Stimulated activated CD8-positive, alpha-beta memory T cell treated with anti-CD3 and anti-CD28 coated beads, Interleukin-4, amount 100 ng/mL, for 1 hour (primary cell): ENCODE measurements at places on chromosomes 6 and 20.

DNA sequence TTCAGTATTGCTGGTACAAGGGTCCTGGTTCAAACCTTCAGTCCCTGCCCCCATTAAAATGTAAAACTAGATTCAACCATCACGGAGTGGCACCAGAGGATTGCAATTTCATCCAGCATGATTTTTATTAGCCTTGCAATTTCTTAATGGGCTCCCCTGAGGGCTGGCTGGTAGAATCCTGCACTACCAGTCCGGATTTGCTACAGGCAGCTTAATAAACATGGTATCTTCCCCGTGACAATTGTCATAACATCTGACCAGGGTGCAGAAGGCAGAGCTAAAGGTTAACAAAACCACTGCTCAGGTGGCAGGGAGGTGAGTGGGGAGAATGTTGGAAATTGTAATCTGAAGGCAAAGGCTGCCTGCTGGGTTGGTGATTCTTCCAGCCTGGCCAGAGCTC lies 94.5 kb downstream of the PKHD1 start:
- no peak for DNase-seq

- no peak for DNase-seq
Measured at GRCh38 chr6:30037182-30037788, 23.8 kb upstream of the POLR1H start.

GRCh38 chr6:99894815-99895214 lies 99.2 kb downstream of the MCHR2 start:
- DNase-seq, result no peak

DNA sequence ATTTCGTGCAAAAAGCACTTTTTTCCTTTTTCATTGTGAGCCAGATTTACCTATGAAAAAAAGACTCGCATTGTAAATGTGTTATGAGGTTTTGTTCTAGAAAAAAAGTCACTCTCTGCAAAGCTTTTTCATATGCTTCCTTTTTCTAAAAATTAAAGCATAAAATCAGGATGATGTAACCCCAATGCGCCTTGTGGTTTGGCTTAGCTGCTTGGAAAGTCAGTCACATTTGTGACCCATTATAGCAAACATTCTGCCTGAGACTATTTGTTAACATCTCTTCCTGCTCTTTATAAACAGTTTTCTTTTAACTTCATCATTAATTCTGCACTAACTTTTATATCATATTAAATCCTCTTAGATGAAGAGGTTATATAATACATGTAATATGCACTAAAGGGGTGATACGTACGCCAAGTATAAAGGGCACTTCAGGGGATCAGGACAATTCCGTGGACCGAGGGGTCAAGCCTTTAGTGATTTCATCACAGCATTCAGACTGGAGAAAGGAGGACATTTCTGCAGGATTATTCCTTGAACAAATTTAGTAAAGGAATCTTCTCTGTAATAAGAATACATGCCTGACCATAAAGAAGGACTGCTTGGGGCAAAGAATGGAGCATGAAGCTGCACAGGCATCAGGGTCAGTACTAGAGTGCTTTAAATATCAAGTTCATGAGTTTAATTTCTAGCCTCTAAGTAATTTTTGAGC lies 48.1 kb upstream of the SMLR1 start:
- DNase-seq, result no peak

GRCh38 chr20:34022839-34023234 lies 29.1 kb downstream of the RALY start:
- DNase-seq, result no peak

- DNase-seq, result no peak
Measured at GRCh38 chr6:138157986-138158638, 3.6 kb upstream of the ARFGEF3 start.
